NCI-H226 (cell line): ENCODE measurements at places on chromosomes 7 and 10.

- no peak for DNase-seq
Observed at GRCh38 chr10:108689891-108690290, 1233.4 kb downstream of the XPNPEP1 start.

GRCh38 chr7:81839708-81840369 lies 70.0 kb upstream of the HGF start:
- no peak for DNase-seq

- no peak for DNase-seq
Observed at GRCh38 chr10:71678057-71678805, 41.3 kb downstream of the C10orf105 start.

GRCh38 chr7:121546632-121547543 lies 150.8 kb upstream of the FAM3C start:
- no peak for DNase-seq

DNA sequence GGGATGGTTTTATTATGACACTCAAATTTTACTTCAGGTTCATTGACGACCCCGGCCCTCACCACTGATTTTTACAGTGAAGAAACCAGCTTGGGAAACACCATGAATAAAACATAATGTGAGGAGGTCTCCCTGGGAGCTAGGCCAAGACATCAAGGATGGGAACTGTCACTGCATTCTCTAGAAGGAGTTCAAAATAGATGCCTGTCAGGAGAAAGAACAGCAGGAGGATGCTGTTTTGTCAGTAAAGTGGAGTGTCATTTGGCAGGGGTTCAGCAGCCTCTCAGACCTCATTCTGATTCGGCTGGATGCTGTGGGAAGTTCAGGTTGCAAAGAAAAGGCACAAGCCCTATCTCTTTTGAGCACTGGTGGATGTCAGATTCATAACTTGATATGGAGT lies 360.3 kb upstream of the C7orf33 start:
- no peak for DNase-seq
